ENCODE measurements at places on chromosomes 7 and 10.

- no peak for DNase-seq
Measured at GRCh38 chr7:42832667-42833066, 79.2 kb downstream of the C7orf25 start.

GRCh38 chr7:25726170-25726780 is 425.7 kb upstream of the NFE2L3 start:
- DNase-seq = no peak

DNA sequence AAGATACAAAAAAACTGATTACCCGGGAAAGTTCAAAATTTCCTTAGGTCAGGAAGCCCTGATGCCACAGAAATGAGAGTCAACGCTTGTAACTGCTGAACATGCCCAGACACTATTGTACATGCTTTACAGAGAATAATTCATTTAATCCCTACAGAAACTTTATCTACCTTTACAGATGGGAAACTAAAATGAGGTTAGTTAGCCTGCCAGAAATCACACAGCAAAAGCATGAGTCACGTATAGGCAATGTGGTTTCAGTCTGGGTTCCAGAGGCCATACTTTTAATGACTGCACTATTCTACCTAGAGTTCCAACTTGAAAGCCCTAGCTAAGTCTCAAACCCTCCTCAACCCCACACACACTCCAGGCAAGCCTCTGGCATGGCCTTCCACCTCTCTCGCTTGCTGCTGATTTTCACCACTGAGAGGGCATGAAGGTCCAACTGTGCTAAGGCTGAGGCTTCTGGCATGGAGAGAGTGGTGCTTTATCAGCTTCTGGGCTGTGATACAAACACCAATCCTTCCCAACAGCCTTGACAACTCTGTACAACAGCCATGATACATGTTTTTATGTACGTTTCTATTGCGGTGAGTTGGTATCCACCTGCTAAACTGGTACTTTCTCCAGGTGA is 1011.2 kb upstream of the GHITM start:
- DNase-seq = no peak

DNA sequence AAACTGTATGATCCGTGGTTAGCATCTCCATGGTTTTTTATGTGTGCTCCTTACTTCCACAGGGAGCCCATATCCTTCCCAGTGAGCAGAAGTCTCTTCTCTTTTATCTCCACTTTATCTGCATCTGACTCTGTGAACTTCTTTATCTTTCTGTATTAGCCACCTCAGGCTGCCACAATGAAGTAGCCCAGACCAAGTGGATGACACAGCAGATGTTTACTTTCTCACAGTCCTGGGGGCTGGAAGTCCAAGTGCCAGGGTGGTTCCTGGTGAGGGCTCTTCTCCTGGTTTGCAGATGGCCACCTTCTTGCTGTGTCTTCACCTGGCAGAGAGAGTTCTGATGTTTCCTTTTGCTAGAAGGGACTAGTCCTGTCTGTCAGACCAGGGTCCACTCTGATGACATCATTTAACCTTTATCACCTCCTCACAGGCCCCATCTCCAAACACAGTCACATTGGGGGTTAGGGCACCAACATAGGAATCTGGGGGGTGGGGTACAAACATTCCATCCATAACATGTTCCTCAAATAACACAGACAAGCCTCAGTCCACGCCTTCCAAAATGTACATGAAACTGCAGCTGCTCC is 108.5 kb upstream of the RNF32 start:
- DNase-seq = no peak
